Testis (tissue), 5 donors: ENCODE measurements at places on chromosomes 1 and 21. TPM values are rescaled to one million over a fixed set of nuclear protein-coding genes. Genes with fewer than 3 reads are reported as not detected.
A peak's percentile ranks its signal among the peaks of the same experiment; 100 is the strongest.

RGL1 gene
- 34.3 TPM for polyA plus RNA-seq

USH2A gene
- 1.8 TPM for polyA plus RNA-seq

ZNF670 gene
- 5.4 TPM for polyA plus RNA-seq

DNA sequence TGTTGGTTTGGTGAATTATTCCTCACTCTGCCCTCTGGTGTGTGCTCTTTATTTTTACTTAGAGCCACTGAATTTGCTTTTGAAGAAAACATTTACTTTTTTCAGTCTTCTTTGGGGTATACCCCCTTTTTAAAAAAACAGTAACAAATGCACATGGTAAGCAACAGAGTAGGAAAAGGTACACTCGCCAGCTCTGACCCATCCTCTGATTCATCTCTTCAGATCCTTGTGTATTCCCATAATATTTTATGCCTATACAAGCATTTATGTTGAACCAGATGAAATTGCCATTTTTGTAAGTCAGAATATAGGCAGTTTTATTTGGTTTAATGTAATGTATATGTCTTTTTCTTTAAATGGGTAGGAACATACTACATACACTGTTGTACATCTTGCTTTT, 28.3 kb downstream of the TTC3 start:
- no peaks in the 10 kb centered on the region for H3K27me3 ChIP-seq
- H3K4me1 ChIP-seq = no peaks in the 10 kb centered on the region
- H3K4me3 ChIP-seq = no peak overlapping the region
- H3K27ac ChIP-seq = no peak overlapping the region
- DNase-seq = no peak

GRCh38 chr21:38979271-38980121, 173.8 kb downstream of the ETS2 start:
- H3K4me3 ChIP-seq = no peak overlapping the region
- H3K4me1 ChIP-seq = peaks cover 5% of the 10 kb centered on the region

GRCh38 chr1:170318736-170319135, 173.0 kb downstream of the NTMT2 start:
- no peaks in the 10 kb centered on the region for H3K36me3 ChIP-seq
- H3K4me3 ChIP-seq = no peak overlapping the region
- H3K27me3 ChIP-seq = no peaks in the 10 kb centered on the region

DNA sequence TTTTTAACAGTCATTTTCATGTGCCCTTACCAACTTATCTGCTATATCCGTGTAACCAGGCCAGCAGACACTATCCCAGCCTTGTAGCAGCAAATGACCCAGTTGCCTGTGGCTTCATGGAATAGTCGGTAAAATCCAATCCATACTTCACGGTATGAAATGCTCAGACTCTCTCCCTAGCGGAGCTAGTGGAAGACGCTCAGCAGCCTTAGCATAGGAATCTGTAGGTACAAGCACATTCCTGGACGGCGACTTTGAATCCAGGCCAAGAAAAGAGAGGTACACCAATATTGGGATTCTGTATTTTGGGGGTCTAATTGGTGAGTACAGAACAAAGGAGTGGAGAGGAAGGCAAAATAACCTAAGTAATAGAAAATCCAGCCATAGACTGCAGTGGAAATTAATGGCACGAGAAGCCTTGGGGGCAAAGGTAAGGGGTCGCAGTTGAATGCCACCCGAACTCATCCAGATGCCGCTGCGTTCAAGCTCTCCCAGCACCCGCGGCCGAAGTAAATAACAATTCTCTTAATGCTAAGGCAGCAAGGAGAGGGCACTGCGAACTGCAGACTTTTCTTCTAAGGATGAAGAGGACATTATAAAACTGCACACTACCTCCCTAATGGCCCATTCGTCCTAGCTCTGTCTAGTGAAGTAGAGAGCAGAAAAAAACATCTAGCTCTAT, 17.7 kb upstream of the TBX15 start:
- no peak for DNase-seq
- H3K4me1 ChIP-seq = peaks cover 16% of the 10 kb centered on the region
- H3K27ac ChIP-seq = no peak overlapping the region

GRCh38 chr1:243638186-243638585, 211.9 kb downstream of the AKT3 start:
- H3K27ac ChIP-seq = no peak overlapping the region
- no peaks in the 10 kb centered on the region for H3K27me3 ChIP-seq
- no peaks in the 10 kb centered on the region for H3K4me1 ChIP-seq
- no peak overlapping the region for H3K4me3 ChIP-seq

- H3K36me3 ChIP-seq = no peaks in the 10 kb centered on the region
- peak; percentile 32 for DNase-seq
- peak overlapping the region; percentile 5 for H3K27ac ChIP-seq
Observed at GRCh38 chr1:203126866-203127665, 460 bp upstream of the ADORA1 start.

DNA sequence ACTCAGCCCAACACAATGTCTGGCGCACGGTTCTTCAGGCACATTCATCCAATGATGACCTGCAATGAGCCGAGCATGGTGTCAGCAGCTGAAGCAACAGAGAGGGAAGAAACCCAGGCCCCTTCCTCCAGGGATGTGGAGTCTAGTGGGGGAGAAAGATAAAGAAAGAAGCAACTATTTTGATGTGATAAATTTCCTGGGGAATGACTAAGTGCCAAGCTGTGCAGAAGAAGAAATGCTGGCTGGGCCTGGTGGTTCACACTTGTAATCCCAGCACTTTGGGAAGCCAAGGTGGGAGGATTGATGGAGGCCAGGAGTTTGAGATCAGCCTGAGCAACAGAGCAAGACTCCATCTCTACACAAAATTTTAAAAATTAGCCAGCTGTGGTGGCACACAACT, 561.8 kb downstream of the KIF26B start:
- H3K27me3 ChIP-seq = no peaks in the 10 kb centered on the region
- no peak overlapping the region for H3K4me3 ChIP-seq
- H3K4me1 ChIP-seq = no peaks in the 10 kb centered on the region
